ENCODE measurements at places on chromosomes 2 and 18.

GRCh38 chr18:66252703-66253102 lies 351.2 kb downstream of the CDH19 start:
- DNase-seq, result no peak

GRCh38 chr18:35415511-35416073 lies 38.5 kb upstream of the ZNF396 start:
- DNase-seq, result no peak

DNA sequence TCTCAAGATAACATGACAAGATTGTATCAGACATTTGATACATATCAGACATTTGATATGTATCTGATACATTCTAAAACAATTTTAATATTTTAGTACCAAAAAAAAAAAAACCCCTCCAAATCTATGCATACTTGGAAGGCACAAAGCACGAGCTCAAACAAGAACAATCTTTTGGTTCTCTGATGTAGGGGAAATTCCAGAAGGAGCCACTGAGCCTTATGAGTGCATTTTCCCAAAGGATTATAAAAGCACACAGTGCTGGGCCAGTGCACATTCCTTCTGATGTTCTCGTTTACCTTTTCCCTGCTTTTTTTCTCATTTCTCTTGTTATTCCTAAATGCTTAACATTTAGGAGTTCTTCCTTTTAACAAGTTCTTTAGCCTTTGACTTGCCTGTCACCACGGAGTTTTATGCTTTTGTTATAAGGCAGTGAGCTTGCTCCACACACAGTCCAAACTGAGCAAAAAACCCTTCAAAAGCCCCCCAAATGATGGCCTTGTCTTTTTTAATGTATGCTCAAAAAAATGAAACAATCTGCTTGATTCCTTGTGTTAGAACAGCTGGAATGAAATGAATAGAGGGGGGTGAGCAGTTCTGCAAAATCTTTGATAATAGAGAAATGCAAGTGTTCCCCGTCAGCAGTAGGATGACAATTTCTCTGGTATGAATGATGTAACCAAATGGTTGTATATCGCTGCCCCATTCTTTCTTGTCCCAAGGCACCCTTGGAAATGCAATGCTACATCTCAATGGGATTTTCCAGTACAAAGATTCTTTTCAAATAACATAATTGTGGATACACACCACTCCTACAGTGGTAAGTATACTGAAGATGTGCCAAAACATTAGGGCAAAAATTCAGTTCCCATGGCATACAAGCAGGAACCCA lies 597.2 kb upstream of the ZEB2 start:
- no peak for DNase-seq

GRCh38 chr2:40416486-40416885 lies 35.4 kb downstream of the SLC8A1 start:
- no peak for DNase-seq

GRCh38 chr2:234344012-234344411 lies 152.9 kb downstream of the ARL4C start:
- DNase-seq, result no peak

- no peak for DNase-seq
These were observed 140.0 kb upstream of the FHL2 start for GRCh38 chr2:105538840-105539239.

DNA sequence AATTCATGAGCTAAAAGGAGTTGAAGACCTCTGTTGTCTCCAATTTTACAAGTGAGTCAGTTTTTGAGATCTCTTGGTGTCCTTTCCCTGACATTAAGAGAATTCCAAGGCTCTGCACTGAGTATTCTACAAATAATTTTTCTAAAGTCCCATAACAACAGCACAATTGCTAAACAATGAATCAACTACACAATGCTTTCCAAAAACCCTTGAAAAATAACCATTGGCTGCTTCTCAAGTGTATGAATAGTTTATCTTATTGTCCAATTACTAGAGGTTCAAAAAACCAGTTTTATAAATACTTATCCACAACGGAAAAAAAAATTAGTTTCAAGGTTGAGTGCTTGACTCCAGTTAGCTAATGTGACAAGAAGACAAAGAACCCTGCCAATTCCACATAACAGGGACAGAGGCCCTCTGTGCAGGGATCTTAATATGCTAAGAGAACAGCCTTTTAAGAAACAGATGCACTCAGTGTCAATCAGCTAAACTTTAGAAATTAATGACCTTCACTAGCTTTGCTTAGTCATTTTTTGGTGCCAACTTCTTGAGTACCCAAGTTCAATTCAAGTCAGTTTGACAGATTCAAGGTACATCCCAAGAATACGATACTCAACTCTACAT lies 266.6 kb upstream of the CYP26B1 start:
- no peak for DNase-seq

GRCh38 chr2:170733798-170734600 lies 18.9 kb downstream of the SP5 start:
- DNase-seq, result no peak

GRCh38 chr2:145040433-145040832 lies 520.5 kb upstream of the ZEB2 start:
- no peak for DNase-seq

- DNase-seq, result no peak
These were observed 170.7 kb upstream of the ERBB4 start for GRCh38 chr2:212709280-212709679.

- no peak for DNase-seq
These were observed 665.5 kb upstream of the SOX11 start for GRCh38 chr2:5026571-5027234.

- DNase-seq, result no peak
These were observed 357.0 kb upstream of the ID2 start for GRCh38 chr2:8324901-8325300.

GRCh38 chr2:109091526-109091925 lies 37.5 kb upstream of the SH3RF3 start:
- no peak for DNase-seq

DNA sequence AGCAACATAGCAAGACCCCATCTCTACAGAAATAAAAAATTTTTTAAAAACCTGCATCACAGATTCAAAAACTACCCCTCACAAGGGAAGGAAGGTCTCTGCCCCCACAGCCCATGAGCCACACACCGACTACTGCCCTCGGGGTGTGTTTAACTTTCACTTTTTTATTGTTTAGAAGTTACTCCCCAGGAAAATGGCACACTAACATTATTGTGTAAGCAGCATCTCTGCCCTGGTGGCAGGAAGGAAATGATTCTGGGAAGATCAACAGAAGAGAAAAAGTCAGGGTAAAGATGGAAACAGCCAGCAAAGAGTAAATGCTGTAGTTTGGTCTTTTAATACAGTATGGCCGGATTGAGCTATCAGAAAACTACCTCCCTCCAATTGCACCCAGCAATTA lies 21.9 kb downstream of the TRABD2A start:
- DNase-seq, result no peak
